Thoracic aorta (tissue), 2 donors: ENCODE measurements at places on chromosomes 1 and 21. TPM values are rescaled to one million over a fixed set of nuclear protein-coding genes. Genes with fewer than 3 reads are reported as not detected.
A peak's percentile ranks its signal among the peaks of the same experiment; 100 is the strongest.

CORT gene
- not detected for total RNA-seq

TBX19 gene
- total RNA-seq: 9.9 TPM

LAMTOR5 gene
- 76.6 TPM for total RNA-seq

DNA sequence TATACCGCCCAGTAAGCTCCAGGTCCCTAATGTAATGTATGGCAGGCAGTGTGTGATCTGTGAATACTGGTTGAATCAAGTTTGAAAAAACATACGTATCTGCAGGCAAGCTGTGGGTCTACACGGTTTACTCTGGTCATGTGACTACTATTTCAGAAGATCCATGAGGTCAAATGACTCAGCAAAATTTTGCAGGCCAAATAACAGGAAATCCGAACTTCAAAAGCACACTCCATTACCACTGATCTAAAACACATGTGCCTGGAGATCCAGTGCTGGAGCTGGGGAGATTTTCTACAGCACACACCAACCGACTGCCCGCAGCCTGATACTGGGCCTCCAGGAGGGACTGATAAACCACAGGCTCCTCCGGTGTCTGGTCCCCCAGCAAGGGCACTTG, 64.5 kb upstream of the SLC44A3 start:
- no peak for DNase-seq

- peak; percentile 67 for DNase-seq
These were observed 19.8 kb downstream of the NPR1 start for GRCh38 chr1:153698020-153698922.

DNA sequence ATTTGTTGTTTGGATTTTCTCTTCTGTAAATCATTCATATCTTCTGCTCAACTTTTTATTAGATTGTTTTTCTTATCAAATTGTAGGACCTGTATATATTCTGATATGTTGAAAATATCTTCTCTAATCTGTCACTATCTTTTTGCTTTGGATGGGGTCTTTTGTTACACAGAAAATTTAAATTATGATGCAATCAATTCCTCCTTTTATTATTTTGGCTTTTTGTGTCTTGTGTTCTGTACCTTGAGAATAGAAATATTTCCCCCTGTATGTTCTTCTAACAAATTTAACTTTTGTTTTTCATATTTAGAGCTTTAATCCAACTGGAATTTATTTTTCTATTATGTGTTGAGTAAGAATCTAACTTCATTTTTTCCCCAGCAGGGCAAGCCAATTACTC, 3.2 kb upstream of the AVPR1B start:
- DNase-seq: no peak

DNA sequence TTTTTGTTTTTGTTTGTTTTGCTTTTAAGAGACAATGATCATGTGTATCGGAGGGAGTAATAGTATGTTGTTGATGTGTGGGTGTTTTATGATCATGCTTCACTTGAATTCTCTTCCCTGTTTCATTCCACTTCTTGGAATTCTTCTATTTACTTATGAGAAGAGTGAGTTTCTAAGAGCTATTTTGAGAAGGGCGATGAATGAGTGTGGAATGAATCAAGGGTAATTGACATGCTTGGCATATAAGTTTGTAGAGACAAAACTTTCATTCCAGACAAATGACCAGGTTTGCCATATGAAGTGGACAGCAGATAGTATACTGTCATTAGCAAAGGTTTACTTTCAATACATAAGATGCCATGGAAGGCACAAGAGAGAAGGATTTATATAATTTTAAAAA, 42.3 kb upstream of the PDC start:
- DNase-seq: no peak

DNA sequence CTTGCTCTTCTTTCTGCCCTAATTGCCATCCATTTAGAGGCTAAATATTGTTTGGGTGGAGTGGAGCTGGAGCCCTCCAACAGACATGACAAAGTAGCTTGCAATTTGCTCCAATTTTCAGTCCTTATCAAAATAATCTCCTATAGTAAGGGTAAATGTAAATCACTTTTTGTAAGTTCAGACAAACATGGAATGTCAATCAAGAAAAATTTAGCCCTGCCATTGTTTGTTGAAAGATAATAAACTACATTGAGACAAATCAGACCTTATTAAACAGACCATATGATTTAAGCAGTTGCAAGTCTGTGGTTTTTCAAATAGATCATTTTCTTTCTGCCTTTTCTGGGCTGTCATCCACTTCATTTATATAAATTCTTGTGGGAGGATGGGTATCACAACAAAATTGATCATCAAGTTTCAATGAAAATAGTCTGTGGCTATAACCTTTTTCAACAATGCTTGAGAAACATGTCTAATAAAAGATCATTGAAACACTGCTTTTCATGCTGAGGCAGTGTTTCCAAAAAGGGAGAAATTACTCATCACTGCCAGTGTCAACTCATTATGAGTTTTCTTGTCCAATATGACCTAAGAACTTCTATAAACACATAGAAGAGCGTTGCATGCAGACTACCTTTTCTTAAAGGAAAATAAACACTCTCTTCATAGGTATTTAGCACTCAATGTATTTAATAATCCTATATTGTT, 1152.0 kb upstream of the B3GALT2 start:
- no peak for DNase-seq
